ENCODE measurements at places on chromosomes 5 and 9.
A peak's percentile ranks its signal among the peaks of the same experiment; 100 is the strongest.

DNA sequence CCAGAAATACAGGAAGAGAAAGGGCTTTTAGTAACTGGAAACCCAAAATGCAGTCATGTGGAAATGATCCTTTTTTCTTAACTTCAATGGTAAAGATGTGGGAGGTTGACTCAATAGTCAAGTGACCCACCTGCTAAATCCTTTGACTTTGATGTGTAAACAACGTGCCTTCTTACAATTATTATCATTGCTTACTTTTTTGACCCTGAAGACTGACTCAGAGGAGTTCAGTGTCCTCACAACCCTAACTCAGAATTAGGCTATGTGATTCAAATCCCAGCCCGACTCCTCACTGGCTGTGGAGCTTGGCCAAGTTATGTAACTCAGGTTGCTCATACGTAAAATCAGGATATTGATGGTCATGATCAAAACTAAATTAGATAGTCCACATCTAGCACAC is 27.9 kb downstream of the ANXA1 start:
- DNase-seq = no peak

GRCh38 chr9:78601957-78602565 is 305.1 kb downstream of the PSAT1 start:
- DNase-seq = no peak

DNA sequence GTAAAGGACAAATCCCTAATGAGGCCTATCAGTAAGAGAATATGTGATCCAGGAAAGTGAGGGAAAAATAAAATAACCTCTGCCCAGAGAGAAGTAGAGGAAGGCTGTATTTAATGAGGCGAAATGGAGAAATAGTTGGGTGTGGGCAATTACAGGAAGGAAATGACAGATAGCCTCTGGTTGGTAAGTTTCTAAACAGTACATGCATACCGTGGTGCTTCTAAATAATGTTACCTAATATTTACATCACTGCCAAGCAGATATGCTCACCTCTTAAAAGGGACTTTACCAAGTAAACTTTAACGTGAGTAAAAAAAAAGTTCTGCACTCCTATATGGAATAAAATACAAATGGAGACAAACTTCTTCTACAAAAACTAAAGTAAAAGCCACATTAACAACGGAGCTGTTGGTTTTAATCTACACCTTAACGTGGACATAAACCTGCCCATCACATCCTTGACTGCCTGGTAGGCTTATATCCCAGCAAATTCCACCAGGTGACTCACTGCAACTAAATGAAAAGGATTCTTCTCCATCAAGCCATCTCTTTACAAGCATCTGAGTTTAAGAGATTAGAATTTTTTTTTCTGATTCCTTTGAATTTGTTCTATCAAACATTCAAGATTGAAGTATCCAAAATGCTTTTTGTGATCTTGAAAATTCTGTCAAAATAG is 12.4 kb downstream of the NFIL3 start:
- no peak for DNase-seq

DNA sequence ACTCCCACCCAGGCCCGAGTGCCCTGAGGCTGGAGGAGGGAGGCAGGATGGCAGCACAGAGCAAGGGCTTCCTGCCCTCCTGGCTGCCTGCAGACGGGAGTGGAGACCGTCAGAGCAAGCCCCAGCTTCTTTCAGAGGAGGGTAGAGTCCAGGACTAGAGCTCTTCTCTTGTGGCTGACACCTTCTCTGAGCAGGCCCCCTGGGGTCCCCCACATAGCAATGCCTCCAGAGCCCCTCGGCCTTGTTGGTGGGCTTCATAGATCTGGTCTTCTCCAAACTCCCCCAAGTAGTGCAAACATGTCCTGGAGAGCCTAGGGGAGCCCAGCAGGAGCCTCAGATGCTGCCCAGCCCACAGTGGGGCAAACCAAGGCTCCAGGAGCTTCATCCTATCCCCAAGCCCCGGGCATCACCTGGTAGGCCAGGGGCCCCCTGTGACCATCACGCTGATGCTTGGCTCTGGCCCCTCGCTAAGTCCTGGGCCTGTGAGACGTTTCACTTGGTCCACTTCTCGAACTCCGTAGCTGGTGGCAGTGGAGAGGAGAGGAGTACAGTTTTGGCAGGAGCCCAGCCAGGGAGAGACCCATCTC is 2.0 kb downstream of the MZB1 start:
- no peak for DNase-seq

DNA sequence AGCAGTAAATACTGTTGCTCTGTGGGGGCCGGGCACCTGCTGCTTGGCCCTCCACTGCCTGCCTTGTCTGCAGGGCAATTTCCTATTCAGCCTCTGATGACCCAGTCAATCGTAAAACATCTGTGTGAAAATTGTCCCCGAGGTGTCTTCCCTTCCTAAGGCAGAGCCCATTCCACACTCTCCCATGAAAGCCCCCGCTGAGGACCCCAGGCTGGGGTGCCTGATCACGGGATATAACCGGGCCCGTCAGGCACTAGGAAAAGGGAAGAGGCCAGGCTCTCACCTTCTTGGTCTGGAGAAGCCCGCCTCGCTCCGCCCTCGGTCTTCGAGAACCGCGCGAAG is 27.2 kb upstream of the SCGB3A1 start:
- no peak for DNase-seq

GRCh38 chr9:10339152-10339551 is 273.6 kb downstream of the PTPRD start:
- no peak for DNase-seq

GRCh38 chr5:7426284-7426683 is 30.3 kb downstream of the ADCY2 start:
- DNase-seq = no peak

DNA sequence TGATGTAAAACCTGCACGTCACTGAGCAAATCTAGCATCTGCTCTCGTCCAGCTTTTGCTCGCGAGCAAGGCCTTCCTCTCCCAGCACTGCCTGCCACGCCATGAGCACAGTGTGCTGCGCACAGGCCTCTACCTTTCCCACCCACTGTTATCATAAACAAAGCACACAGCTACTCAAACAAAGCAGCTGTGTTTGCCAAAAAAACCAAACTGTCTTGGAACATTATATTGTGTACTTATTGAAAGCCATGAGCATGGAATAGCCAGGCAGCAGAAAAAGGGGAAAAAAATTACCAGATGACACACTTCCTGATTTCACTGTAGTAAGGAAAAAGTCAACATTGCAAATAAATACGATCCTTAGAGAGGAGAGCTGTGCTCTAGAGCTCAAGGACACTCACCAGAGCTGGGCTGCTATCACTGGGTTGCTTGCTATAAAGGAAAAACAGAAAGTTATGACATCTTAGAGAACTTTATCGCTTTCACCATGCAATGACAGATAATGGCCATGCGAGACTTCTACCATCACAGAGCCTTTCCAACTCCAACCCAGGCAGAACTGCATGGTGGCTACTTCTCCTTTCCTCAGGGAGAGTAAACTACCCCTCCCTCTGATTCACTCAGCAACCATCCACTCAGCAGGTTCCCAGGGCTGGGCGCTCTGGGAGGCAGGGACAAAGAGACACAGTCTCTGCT is 69.6 kb downstream of the EPB41L4B start:
- DNase-seq = peak; percentile 26

- DNase-seq = no peak
These were observed 10.5 kb downstream of the BRD3 start for GRCh38 chr9:134057307-134057657.

GRCh38 chr9:109870365-109870764 is 90.4 kb downstream of the PALM2AKAP2 start:
- DNase-seq = no peak

GRCh38 chr9:114720086-114720676 is 38.2 kb upstream of the TEX48 start:
- DNase-seq = no peak

GRCh38 chr9:128420060-128420650 is 502 bp upstream of the CERCAM start:
- no peak for DNase-seq

DNA sequence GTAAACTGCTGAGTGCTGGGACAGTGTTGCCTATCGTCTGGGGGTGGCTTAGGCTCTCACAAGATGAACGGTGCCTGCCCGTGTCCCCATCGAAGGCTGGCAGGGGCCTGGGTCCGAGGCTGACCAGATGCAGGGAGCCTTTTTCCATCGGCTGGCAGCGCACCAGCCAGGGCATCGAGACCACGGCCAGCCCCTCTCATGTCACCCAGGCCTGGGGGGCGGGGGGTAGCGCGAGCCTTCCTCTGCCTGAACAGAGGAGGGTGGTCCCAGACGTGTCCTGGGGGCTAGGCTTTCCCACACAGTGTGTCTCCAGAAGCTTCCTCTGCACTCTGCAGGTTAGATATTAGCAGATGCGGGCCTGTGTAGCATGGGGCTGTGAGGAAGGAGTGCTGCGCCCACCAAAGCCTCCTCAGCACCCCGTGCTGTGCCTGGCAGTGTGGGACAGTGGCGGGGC is 17.3 kb downstream of the FGD3 start:
- DNase-seq = no peak

DNA sequence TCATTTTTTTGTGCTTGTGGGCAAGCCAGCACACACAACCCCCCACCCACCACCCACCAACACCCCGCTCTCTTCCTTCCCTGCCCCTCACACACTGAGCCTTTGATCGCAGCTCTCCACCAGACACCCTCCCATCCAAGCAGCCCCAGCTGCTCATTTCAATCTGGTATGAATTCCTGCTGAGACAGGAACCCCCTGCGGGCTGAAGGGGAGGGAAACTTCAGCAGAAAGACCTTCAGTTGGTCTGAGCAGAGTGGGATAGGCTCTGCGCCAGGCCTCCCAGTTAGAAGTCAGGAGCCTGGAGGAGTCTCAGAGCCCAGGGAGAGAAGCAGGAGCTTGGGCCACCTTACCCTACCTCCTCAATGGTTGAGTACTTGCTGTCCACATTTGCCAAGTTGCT is 7.2 kb downstream of the PCDHGC5 start:
- no peak for DNase-seq

DNA sequence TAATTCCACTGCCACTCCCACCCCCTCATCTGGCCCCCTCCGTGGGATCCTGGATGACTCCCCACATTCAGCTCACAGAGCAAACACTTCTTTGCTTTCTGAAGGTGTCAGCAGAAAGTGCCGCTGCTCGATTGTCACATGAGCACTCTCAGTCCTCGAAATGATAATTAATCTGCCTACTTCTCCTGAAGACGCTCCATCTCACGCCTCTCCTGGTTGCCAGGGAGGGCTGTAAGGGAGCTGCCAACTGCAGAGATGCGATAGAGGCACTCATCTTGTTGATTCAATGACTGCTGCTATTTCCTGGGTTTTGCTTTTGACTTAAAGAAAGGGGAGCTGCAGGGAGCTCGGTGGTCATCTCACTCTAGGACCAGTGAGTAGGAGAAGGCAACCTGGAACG is 206.5 kb downstream of the DAB2IP start:
- DNase-seq = no peak

DNA sequence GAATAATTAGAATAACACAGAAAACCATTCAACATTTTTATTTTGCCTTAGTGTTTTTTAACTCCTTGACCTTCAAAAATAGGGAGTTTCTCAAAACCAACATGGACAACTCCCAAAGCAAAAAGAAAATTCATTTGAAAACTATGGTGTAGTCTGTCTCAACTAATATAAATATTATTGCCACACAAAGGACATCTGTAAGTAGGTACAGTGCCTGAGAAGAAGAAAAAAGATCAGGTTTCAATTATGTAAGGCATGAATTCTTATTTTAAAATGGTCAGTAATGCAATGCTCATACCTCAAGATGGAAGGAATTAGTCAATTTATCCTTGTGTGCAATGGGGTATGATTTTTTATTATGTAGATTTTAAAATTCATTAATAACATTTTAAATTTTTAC is 109.6 kb upstream of the CNTLN start:
- DNase-seq = no peak

DNA sequence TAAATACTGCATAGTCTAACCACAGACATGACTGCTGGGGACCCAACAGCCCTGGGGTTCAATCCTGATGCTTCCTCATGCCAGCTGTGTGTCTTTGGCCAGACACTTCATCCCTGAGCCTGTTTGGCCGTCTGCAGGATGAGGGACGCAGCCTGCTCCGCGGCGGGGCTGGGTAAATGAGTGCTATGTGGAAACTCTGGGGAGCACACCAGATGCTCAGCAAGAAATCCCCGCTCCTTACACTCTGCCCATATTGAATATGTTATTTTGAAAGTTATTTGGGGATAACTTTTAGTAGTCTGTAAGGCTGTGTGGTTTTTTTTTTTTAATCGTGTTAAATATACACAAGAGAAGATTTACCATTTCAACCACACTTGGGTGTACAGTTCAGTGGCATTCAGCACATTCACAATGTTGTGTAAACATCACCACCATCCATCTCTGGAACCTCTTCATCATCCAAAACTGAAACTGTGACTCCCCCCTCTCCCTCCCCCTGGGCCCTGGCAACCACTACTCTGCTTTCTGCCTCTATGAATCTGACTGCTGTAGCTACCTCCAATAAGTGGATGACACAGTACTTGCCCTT is 42.7 kb downstream of the SH3PXD2B start:
- no peak for DNase-seq

DNA sequence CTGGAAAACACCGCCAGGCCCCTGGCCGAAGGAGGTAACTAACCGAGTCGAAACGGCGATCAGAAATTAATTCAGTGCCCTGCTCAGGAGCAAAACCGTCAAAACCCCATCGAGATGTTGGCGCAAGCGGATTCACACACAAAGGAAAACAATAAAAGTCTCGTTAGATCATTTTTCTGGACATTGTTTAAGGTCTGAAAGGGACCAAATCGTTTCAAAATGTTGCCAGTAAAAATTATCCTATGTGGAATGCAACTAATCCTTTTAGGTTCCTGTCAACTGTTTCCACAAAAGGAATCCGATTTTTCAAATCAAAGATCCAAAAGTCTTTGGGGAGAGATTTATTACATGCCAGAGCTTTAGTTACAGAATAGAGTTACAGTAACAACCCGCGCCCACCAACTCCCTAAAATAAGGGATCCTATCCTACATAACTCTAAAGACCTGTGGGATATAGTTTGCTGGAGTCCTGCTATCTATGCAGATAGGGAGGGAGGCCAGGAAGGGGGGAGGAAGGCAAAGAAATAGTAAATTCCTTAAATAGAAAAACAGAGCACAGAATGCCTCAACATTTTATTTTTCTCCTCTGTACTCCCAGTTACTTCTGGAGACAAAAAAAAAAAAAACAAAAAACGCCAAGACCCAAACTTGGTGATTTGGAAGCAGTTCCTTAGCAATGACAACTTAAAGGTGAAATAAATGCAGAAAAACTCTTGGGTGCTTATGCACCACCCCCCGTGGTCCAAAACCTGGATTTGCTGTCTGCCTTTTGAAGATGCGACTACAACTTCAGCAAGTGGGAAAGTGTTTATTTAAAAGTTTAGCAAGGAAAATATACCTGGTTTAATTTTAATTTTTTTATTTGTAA is 10.6 kb downstream of the FOXD1 start:
- no peak for DNase-seq

DNA sequence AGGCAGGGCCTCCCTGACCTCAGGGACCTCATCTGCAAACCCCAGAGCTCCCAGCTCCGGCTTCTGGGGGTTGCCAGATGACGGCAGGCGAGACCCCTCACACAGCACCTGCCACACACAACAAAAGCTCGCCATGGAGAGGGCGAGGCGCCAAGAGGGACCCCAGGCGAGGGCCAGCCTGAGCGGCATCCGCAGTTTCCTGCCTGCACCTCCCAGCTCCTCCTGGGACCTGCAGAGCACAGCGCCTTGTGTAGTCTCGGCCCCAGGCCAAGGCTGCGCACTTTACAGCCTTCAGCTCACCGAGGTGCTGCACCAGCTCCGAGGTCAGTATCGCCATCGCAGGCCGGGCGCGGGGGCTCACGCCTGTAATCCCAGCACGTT is 82.4 kb upstream of the ADAMTS2 start:
- DNase-seq = no peak

- DNase-seq = no peak
These were observed 5.2 kb downstream of the CEMIP2 start for GRCh38 chr9:71762900-71763653.

All from non-pigmented ciliary epithelial cell (primary cell).